ENCODE measurements at places on chromosomes 6 and 20.

GRCh38 chr20:17710379-17711266 is 10.9 kb downstream of the BANF2 start:
- DNase-seq = peak; percentile 28

DNA sequence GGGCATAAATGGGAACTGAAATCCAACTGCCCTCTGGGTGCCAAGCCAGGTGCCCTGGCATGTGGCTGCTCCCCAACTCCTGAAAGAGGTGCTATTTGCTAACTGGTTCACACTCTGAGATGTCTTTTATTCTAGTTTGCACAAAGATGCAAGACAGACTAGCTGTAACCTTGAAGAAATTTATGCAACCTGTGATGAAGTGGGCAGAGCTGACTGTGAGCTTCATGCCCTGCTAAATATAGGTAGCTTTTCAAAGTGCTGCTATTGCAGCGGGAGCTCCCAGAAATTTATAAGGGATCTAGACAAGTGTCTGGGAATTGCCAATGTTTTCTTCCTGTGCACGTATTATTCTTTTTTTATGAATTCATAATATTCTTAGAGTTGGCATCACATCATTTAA is 517.5 kb downstream of the RNF144B start:
- DNase-seq = no peak

DNA sequence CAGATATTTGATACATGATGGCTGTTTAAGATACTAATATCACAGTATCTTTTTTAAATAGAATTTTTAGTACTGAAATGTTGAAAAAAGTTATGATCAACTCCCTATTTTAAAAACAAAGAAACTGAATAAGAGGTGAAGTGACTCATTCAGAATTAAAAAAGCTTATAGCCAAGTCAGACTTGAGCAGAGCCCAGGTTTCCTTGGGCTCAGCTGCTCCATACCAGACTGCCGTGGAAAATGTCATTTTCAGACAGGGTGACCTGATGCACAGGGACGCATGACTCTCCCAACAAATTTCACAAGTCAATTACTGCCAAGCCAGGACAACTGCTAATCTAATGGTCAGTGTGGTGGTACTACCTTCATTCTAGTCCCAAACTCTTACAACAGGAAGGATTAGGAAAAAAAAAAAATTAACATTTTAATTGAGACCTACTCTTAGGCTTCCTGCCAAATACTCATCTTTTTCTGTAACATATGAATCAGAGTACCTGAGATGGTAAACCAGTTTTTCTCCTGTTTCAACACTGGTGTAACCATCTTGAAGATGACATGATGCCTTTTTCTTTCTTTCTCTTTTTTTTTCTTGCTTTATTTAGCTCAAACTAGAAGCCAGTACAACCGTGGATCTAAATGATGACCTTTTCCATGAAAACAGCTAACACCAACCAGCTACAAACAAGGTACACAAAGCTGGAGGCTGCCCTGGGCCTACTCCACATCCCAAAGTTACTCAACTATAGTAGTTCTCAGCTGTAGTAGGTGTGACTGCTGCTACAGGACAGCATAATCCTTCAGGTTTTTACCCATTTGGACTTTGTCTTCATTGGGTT is 30.5 kb downstream of the SLC22A23 start:
- DNase-seq = peak; percentile 31

- peak; percentile 99 for DNase-seq
Measured at GRCh38 chr6:161434921-161435747, 161.3 kb upstream of the AGPAT4 start.

- DNase-seq = peak; percentile 59
Measured at GRCh38 chr6:11083491-11083890, 10.1 kb upstream of the SMIM13 start.

- no peak for DNase-seq
Measured at GRCh38 chr20:17614812-17615644, 45.2 kb downstream of the DSTN start.

GRCh38 chr20:46752728-46753127 is 43.3 kb downstream of the SLC2A10 start:
- peak; percentile 64 for DNase-seq

- DNase-seq = no peak
Measured at GRCh38 chr20:32792316-32792715, 27.4 kb upstream of the MAPRE1 start.

- DNase-seq = no peak
Measured at GRCh38 chr6:88031550-88031949, 16.1 kb upstream of the SPACA1 start.

- DNase-seq = peak; percentile 2
Measured at GRCh38 chr6:168088161-168089053, 9.4 kb upstream of the FRMD1 start.

- DNase-seq = peak; percentile 64
Measured at GRCh38 chr6:29995340-29995777, 53.0 kb downstream of the HLA-A start.

DNA sequence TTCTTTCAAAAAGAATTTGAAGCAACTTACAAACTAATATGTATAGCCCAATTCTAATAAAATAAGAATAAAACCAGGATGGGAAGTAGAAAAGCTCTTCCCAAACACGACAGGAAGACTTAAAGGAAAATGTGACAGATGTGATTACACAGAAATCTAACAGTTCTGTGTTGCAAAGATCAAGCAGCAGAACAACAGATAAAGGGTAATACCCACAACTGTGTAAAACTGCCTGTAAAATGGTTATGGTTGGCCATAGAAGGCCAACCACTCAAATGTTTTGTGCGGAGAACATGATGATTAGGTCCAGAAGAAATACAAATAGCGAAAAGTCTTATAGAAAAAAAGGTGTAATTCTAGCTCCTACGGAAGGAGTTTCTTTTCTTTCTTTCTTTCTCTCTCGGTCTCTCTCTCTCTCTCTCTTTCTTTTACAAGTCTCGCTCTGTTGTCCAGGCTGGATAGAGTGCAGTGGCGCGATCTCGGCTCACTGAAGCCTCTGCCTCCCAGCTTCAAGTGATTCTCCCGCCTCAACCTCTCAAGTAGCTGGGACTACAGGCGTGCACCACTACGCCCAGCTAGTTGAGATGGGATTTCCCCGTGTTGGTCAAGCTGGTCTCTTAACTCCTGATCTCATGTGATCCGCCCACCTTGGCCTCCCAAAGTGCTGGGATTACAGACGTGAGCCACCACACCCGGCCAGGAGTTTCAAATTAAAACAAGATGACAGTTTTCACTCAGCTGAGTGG is 128.5 kb downstream of the QRSL1 start:
- DNase-seq = no peak

DNA sequence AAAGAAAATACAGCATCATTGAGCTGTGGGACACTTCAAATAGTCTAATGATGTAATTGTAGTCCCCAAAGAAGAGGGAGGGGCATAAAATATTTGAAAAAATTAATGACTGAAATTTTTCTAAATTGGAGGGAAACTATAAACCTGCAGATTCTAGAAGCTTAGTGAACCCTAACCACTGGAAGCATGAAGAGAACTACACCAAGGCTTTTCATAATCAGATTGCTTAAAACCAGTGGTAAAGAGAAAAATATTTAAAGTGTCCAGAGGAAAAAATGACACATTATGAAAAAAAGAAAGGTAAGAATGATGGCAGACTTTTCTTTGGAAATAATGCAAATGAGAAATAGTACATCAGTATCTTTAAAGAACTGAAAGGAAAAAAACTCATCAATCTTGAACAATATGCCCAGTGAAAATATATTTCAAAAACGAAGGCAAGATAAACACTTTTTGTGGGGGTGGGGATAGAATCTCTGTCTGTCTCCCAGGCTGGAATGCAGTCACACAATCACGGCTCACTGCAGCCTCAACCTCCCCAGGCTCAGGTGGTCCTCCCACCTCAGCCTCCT is 31.3 kb downstream of the BICRAL start:
- DNase-seq = no peak

- DNase-seq = no peak
Measured at GRCh38 chr6:122020588-122021264, 378.7 kb upstream of the HSF2 start.

GRCh38 chr20:57693002-57693582 is 16.7 kb downstream of the PMEPA1 start:
- no peak for DNase-seq

- no peak for DNase-seq
Measured at GRCh38 chr6:129188795-129189194, 305.9 kb downstream of the LAMA2 start.

- peak; percentile 41 for DNase-seq
Measured at GRCh38 chr6:100880149-100880852, 828 bp downstream of the ASCC3 start.

DNA sequence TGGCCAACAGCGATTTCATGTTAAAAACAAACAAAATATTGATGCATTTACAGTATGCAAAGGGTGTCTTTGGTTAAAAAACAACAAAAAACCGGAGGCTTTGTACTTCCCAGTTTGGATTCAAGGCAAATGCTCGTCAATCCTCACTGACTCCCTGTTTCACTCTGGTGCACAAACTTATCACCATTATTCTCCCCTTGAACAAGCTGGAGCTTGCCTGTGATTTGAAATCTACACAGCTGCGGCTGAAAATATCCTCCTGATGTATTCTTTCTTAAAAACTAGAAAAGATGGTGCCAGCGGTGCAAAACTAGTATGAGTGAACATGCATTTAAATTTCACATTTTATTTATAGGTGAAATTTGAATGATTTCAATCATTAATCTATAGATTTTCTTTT is 3.3 kb downstream of the PERP start:
- DNase-seq = no peak

- no peak for DNase-seq
Measured at GRCh38 chr6:19690325-19691075, 146.7 kb upstream of the ID4 start.

- no peak for DNase-seq
Measured at GRCh38 chr6:112396221-112396620, 49.1 kb downstream of the RFPL4B start.

GRCh38 chr6:113287396-113287795 is 569.7 kb upstream of the MARCKS start:
- no peak for DNase-seq

Measured in fibroblast of mammary gland (primary cell).